ENCODE measurements at places on chromosomes 12 and 14.

- no peak for DNase-seq
These were observed 4.2 kb downstream of the PNMA1 start for GRCh38 chr14:73709904-73710469.

DNA sequence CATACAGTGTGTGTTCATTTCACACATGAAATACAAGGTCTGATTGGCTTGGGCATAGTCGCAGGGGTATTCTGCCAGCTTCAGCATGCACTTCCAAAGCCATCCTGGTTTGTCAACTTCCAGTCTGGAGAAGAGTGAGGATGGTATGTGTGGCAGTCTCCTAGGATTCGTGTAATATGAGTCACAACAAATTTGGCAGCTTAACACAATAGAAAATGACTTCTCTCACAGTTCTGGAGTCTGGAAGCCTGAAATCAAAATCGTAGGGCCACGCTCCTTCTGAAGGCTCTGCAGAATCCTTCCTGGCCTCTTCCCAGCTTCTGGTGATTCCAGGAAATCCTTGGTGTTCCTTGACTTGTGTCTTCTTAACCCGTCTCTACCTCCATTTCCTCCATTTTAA lies 167.5 kb downstream of the PPM1H start:
- no peak for DNase-seq

- DNase-seq, result no peak
These were observed 897 bp upstream of the TEX22 start for GRCh38 chr14:105397350-105397931.

- DNase-seq, result no peak
These were observed 23.4 kb downstream of the DUSP16 start for GRCh38 chr12:12539028-12539810.
